GM23338 (cell line): ENCODE measurements at places on chromosomes 7 and 10. TPM values are rescaled to one million over a fixed set of nuclear protein-coding genes. Genes with fewer than 3 reads are reported as not detected.

DNA sequence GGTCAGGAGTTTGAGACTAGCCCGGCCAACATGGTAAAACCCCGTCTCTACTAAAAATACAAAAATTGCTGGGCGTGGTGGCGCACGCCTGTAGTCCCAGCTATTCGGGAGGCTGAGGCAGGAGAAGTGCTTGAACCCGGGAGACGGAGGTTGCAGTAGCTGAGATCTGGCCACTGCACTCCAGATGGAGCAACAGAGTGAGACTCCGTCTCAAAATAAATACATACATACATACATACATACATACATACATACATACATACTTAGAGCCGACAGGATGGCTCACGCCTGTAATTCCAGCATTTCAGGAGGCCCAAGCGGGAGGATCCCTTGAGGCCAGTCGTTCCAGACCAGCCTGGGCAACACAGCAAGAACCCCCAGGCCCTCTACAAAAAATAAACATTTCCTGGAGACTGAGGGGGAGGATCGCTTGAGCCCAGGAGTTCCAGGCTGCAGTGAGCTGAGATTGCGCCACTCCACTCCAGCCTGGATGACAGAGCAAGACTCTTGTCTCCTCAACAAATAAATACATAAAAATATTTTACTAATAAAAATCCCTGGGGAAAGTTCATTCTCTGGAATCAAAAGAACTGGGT, 90.9 kb upstream of the TNRC18 start:
- no peak for DNase-seq

GJD4 gene
- not detected in 2 replicates for polyA plus RNA-seq

DNA sequence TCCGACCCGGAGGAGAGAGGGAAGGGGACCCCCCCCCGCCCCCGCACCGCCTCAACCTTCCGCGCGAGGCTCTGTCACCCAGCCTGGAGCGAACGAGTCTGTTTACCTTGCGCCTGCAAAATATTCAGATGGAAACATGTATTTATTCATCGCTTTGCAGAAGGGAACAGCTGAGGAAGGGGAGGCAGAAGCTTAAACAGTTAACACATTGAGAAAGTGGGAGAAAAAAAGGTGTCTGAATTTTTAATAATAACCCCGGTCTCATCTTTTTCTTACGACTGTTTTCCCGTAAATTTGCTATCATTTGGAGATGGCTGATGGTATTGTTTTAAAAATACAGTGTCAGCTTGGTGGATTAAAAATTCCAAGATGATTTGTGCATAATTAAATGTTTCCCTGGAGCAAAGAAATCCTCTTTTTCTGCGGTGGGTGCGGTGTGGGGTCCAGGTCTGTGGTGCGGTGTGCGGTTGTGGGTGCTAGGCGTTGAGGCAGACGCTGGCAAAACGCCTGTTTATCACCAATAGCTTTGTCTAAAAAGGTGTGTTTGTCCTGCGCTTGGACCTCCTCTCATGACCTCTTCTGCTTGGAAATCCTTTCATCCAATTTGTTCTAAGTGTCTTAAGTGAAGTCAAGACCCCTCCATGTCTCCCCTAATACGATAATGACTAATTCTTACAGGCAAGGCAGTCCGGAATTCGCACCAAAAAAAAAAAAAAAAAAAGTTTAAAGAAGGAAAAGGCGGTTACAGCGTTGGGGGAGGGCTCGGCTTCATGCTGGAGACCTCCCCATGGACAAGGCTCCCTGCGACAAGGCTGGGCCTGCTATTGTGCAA, 1.6 kb downstream of the UNCX start:
- DNase-seq, result peak; percentile 25

GRCh38 chr7:516216-516605, 3.4 kb downstream of the PDGFA start:
- DNase-seq, result peak; percentile 51

GRCh38 chr7:149770728-149771636, 2.4 kb downstream of the ZNF467 start:
- DNase-seq, result peak; percentile 30

- DNase-seq, result no peak
These were observed 57.2 kb upstream of the STRIP2 start for GRCh38 chr7:129376778-129377700.

COL17A1 gene
- 0.64 and 1.1 TPM in 2 replicates for polyA plus RNA-seq

DNA sequence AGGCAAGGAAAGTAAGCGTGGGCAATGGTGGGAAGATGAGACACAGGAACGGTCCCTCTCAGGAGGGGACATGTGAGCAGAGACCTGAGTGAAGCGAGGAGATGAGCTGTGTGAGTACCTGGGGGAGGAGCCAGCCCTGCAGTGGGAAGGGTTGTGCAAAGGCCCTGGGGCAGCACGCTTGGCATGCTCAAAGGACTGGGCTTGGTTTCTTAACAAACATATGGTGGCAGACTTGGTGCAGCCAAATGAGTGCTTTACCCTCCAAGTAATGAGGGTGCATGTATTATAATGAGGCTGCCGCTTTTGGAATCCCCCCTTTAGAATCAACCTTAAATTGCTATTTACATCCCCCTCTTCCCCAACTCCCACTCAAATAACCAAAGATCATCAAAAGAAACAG, 152.7 kb upstream of the FRMD4A start:
- DNase-seq, result no peak

- DNase-seq, result no peak
These were observed 42.0 kb upstream of the ICA1 start for GRCh38 chr7:8303904-8304528.

FKBP6 gene
- 0.15 TPM in 1 of 2 replicates, not detected in the other for polyA plus RNA-seq

CARD11 gene
- 17.7 and 19.0 TPM in 2 replicates for polyA plus RNA-seq

DNA sequence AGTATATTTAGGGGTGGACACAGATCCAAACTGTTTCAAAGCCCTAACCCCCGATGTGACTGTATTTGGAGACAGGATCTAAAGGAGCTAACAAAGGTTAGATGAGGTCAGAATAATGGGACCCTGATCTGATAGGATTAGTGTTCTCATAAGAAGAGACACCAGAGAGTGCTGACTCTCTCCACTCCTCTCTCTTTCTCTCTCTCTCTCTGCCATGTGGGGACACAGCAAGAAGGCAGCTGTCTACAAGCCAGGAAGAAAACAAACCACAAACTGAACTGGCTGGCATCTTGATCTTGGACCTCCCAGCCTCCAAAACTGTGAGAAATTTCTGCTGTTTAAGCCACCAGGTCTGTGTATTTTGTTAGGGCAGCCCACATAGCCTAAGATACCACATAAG, 84.7 kb upstream of the KDM7A start:
- DNase-seq, result no peak

PLEKHS1 gene
- polyA plus RNA-seq, result not detected in 2 replicates

SEMA4G gene
- 5.3 and 6.3 TPM in 2 replicates for polyA plus RNA-seq

DNA sequence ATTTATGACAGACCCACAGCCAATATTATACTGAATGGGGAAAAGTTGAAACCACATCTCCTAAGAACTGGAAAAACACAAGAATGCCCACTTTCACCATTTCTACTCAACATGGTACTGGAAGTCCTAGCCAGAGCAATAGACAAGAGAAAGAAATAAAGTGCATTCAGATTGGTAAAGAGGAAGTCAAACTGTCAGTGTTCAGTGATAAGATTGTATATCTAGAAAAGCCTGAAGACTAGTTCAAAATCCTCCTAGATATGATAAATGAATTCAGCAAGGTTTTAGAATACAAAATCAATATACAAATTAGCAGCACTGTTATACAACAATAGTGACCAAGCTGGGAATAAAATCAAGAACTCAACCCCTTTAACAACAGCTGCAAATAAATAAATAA, 6.9 kb upstream of the ZNF138 start:
- no peak for DNase-seq

DNA sequence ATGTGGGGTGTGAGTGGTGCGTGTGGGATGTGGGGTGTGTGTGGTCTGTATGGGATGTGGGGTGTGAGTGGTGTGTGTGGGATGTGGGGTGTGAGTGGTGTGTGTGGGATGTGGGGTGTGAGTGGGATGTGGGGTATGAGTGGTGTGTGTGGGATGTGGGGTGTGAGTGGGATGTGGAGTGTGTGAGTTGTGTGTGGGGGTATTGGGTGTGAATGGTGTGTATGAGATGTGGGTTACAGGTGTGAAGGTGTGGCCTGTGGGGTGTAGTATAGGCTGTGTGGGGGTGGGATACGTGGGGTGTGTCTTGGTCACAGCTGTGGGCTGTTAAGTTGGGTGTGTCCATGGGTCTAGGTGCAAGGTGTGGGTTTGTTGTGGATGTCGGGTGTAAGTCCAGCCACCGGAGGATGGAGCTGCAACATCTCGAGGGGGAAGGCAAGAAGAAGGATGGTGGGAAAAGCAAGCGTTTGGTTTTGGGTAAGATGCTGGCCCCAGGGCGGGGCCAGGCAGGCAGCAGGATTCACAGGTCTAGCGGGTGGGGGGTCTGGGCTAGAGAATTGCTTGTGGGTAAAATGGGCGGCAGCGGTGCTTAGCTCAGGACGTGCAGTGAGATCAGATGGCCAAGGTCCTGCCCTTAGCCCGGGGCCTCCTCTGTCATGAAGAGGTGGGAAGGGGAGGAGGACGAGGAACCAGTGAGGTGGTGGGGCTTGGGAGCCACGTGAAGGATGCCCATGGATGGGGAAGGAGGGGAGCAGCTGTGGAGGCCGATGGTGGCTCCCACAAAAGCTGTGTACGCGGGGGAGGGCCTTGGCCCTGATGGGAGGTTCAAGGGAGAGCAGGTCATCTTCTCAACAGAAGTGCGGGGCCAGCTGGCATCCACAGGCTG, 60.1 kb downstream of the CFAP46 start:
- no peak for DNase-seq

GRCh38 chr10:1078668-1079067, 22.5 kb downstream of the WDR37 start:
- no peak for DNase-seq

GRCh38 chr7:92092210-92092609, 42.1 kb downstream of the CYP51A1 start:
- no peak for DNase-seq

- DNase-seq, result no peak
These were observed 9.6 kb downstream of the RET start for GRCh38 chr10:43086321-43086942.

DNA sequence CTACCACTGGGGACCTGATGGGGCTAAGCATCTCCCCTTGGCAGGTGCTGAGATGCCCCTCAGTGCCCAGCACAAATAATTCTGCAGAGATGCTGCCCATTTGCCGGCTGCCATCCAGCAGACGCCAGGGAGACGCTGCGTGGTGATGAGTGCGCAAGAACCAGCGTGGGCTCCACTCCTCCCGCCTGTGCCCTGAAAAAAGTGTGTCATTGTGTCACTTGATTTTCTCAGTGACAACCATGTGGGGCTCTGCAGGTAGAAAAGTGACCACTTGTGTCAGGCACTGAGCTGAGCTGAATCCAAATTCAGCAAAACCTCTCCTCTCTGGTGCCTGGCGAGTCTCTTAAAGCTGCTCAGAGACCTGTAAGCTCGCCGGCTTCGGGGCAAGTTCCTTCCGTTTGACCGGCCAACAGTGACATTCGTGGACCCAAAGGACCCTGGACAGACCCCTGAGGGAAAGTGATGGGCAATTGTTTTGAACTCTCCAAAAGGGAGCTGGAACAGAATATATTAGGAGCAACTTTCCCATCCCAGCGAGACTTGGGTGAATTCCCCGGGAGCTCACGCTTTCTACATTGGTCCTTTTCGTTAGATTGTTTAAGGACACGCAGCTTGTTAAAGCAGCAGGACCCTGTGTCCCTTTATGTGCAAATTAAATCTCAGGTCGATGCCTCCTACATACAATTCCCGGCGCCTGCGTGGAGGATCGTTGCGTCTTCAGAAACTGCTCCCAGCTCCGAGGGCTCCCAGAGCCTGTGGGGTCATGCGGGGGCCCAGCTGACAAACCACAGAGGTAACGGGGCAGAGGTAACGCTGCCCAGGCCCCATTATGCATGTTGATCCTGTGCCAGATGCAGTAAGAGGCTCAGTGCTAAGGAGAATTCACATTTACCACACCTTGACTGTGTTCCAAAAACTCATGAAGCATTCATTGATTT, 332.7 kb downstream of the ADARB2 start:
- DNase-seq, result no peak
